ENCODE measurements at places on chromosomes 2 and 18.

DNA sequence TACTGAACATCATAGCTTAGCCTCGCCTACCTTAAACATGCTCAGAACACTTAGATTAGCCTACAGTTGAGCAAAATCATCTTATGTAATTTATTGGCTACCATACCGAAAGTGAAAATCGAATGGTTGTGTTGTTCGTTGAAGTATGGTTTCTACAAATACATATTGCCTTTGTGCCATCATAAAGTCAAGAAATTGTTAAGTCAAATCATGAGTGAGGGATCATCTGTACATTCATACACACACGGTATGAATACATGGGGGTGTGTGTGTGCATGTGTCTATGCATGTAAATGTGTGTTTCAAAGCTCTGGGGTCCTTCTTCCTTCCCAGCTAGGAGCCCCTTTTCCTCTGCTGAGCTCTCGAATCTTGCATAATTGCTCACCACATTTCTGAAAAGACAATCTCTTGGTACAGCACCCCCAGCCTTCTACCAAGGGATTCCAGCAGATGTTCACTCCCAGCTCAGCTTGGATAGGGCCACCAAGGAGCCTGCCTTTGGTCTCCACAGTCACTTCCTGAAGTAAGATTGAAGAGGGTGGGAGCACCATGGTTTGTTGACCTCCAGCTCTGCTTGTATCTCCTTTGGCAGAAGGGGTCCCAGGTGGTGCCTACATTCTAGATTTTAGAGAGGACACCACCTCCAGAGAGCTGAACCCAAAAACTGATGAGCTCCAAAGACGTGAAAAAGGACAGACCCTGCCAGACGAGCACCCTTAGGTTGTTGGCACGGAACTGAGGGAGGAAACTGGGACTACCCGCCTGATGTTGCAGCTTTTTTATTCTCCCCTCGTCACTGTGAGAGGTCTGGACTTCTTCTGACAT is 33.2 kb upstream of the CYP1B1 start:
- no peak for DNase-seq

DNA sequence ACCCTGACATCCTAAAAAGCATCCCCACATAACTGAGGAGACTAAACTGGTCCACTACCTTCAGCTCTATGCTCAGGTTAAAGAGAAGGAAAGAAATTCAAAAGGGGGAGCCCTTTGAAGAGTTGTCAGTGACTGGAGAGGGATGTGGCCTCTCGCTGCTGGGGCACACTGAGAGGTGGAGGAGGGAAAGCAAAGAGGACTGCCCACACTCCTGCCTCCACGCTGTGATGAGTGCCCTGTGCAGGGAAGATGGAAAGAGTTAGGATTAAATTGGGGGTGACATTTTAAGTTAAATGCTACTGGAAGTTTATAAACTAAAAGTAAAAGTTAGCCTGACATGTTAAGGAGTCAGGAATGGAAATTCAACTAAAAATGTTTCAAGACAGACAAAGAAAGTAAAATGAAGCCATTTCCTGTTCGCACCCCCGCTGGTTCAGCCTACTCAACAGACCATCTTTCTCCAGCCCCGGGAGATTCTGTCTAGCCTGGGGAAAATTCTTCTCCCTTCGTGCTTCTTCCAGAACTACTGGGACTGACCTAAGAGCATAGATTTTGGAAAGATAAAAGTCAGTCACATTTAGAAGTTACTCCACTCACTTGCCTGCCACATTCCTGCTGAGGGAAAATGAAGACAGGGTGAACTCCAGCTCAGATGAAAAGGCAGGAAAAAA is 17.8 kb upstream of the INO80C start:
- DNase-seq: no peak

- no peak for DNase-seq
Observed at GRCh38 chr2:16650287-16651249, 15.1 kb downstream of the CYRIA start.

DNA sequence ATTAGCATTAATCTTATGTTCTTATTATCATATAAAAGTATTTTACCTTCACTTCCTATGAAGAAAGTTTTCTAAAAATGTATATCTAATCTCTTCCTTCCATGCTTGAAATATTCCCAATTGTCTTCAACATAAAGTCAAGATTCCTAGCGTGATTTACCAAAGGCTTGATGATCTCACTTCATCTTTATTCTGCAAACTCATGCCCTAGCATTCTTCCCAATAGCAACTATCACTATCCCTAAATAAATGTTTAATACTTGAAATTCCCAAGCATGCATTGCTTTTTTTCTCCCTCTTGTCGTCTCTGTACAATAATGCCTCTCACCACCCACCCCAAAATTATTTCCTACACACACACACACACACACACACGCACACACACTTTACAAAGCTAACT is 125.8 kb downstream of the VWC2L start:
- no peak for DNase-seq

- DNase-seq: no peak
Observed at GRCh38 chr2:9331704-9332103, 91.6 kb downstream of the ITGB1BP1 start.

DNA sequence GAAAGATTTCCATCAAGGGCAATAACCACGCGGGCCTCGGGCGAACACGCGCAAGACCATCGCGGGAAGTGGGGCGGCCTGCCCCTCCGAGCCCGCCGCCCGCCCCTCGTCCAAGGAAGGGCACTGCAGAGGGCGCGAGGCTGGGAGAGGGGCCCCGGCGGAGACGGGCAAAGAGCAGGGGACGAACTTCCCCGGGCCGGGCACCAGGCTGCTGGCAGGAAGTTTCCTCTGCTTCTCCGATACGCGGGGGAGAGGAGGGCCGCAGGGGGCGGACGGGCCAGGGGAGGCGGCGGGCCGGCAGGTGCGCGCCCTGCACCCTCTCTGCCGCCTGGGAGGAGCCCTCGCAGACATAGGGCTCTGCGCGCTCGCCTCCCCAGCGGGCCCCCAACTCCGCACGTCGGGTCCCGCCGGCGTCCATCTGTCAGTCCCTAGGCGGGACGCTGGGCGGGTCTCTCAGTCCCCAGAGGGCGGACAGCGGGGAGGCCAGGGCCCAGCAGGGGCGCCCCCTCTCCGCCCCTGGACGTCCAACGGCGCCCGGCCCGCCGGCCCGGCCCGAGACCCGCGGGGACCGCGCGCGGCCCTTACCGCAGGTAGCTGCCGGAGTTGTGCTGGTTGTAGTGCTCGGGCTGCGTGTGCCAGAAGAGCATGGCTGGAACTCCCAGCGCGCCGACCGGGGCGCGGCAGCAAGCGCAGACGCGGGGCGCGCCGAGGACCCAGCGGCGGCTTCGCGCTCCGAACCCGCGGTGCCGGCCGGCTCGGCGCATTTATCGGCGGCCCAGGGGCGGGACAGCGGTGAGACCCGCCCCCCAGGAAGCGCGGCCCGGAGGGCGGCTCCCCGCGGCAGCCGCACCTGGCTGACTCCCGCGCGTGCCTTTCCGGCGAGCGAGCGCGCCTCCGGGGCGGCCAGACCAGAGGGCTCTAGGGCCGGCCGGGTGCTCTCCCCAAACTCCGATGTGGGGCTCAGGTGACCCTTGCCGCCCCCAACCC is at the start of gene TFCP2L1:
TFCP2L1 (minus strand) TSS at position 740 of the 987 bp plus-strand sequence; CDS start at position 647, 93 bp downstream.
- DNase-seq: peak; percentile 74

DNA sequence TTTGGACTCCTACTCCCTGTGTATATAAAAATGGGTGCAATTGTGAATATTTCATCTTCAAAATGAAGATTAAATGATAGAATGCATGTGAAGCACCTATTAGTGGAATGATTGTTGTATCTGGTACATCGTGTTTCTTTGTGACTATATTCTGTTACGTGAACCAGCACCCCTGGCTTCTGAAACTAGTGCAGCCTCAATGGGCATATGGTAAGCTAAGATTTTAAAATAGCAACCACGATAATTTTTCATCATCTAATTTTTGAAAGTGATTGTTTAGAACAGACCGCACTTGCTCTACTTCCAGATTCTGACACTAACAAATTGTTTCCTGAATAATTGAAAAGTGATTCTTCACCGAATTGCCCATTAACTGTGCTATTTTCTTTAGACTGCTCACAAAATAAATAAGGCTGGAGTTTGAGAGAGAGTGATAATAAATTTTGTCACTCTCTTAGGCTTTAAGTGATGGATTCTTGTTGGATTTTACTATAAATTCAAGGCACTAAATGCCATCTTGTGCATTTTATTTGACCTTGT is 806.1 kb upstream of the LRATD1 start:
- no peak for DNase-seq

GRCh38 chr2:135004005-135004746 is 43.1 kb downstream of the MAP3K19 start:
- DNase-seq: peak; percentile 82

- DNase-seq: no peak
Observed at GRCh38 chr18:9731380-9731779, 23.3 kb downstream of the RAB31 start.

- DNase-seq: no peak
Observed at GRCh38 chr2:932320-933115, 18.1 kb upstream of the SNTG2 start.

- DNase-seq: no peak
Observed at GRCh38 chr2:10481055-10481665, 33.0 kb upstream of the ODC1 start.

GRCh38 chr18:61782545-61782944 is 110.3 kb downstream of the RNF152 start:
- DNase-seq: no peak

DNA sequence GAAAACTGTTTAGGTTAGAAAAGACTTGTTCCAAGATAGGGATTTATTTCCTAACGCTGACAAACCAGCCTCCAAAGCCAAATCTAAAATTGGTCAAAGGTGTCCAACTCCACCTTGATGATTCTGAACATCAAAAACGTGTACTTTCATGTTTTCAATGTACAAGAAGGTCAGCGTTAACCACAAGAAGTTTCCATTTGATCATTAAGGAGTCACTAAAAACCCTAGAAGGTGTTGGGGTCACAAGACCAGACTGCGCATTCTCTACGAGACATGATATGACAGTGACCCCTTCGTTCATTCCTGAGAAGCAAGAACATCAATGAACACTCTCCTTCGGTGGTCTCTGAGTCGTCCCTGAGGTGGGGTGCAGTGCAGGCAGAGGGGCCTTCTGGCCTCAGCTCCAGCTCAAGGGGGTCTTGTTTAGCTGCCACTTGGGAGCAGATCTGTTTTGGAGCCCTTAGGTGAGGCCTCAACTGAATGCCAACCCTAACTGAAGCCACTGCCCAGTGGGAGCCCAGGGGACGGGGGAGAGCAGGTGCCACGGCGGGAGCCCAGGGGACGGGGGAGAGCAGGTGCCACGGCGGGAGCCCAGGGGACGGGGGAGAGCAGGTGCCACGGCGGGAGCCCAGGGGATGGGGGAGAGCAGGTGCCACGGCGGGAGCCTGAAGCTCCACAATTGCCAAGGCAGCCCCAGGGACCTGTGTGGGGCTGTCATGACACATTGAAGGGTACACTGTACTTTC is 55.2 kb downstream of the PARD6G start:
- DNase-seq: no peak

- DNase-seq: no peak
Observed at GRCh38 chr2:200125444-200126284, 170.3 kb downstream of the MAIP1 start.

DNA sequence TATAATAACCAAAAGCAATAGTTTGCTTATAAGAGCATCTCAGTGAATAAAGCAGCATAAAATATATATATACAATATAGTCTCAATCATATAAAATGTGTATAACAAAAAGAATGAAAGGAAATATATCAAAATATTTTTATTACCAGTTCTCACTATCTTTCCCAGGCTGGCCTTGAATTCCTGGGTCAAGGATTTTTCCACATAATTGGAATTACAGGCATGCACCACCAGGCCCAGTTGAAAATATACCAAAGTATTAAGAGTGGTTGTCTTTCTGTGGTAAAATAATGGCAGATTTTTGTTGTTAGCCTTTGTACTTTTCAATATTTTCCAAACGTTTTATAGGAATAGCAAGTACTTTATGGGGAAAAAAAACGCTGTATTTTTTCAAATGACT is 8.6 kb upstream of the TLK1 start:
- DNase-seq: no peak

GRCh38 chr2:61253136-61253535 is 91.1 kb downstream of the C2orf74 start:
- no peak for DNase-seq

GRCh38 chr2:237870754-237871651 is 11.6 kb downstream of the RAMP1 start:
- DNase-seq: no peak

DNA sequence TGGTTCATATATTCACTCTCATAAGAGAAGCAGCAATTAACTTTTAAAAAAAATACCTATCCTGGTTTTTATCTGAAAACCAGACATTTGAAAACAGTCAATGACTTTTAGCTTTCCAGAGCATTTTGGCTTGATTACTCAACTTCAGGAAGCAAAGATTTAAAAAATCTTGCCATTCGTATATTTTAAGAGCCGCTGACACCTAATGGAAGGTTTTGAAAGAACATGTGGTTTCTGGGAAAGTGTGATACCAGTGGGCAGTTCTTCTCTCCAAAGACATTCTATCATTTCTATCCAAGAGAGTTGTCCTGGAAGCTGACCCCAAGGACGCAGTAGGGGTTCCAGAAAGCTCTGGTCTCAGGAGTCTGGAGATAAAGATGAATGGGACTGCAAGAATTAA is 234.7 kb downstream of the TTC32 start:
- peak; percentile 6 for DNase-seq

DNA sequence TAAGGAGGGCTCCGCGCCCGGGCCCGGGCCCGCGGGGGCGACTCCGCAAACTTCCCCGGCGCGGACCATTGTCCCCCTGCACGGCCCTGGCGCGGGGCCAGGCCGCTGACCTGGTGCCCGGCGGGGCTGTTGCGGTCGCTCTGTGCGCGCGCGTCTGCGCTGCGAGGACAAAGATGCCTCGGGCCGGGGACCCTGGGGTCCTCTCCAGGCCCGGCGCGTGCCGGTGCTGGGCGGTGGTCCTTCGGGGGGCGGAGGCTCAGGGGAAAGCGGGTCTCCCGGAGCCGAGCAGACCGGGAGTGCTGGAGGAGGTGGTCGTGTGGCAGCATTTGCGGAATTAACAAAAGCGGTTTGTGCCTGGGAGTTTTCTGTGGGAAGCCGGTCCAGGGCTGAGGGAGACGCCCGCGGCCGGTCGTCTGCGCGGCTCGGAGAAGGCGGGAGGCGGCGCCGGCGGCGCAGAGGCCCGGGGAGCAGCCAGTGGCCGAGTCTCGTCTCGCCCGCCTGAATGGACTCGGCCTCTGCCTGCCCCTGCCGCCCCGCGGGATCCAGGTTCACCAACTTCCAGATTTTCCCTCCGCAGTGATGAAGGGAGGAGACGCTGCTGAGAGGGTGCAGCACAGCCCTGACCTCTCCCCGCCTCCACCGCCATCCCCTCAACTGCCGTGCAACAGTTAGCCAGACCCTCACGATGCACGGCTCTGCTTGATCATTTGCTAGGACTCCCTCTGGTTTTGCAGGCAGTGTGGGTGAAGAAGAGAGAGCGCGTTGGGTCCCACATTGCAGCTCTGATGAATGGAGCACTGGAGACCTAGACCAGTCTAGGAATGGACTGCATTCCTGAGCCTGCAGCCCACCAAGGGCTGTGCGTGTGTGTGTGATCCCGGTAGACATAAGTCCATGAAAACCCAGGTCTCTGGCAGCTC is 705 bp downstream of the EFR3B start:
- peak; percentile 41 for DNase-seq

DNA sequence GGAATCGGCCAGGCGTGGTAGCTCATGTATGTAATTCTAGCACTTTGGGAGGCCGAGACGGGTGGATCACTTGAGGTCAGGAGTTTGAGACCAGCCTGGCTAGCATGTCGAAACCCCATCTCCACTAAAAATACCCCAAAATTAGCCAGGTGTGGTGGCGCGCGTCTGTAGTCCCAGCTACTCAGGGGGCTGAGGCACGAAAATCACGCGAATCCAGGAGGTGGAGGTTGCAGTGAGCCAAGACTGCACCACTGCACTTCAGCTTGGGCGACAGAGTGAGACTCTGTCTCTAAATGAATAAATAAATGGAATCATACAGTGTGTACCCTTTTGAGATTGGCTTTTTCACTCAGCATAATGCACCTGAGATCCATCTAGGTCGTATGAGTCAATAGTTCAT is 19.4 kb upstream of the TTC39C start:
- DNase-seq: no peak

All from NCI-H345 (cell line).